ENCODE measurements at places on chromosomes 7 and 10. TPM values are rescaled to one million over a fixed set of nuclear protein-coding genes. Genes with fewer than 3 reads are reported as not detected.
A peak's percentile ranks its signal among the peaks of the same experiment; 100 is the strongest.

GRCh38 chr7:120774481-120774880 is 83.5 kb downstream of the TSPAN12 start:
- DNase-seq: no peak

DNA sequence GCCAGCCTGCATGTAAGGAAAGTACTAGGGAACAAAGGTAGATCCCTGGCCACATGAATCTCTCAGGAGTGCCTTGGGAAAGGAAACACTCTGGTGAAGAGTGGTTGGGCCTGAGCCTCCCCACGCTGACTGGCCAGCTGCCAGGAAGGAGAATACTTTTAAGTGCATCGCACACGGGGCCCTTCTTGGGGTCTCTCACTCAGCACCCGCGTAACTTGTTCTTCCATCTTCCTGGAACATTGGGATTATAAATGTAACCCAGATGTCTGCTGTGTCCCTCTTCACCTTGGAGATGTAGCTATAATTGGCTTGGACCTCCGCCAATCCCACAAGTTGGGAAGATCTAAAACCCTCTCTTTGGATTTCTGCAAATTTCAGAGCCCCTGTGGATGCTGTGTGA is 4.4 kb upstream of the GLI3 start:
- no peak for DNase-seq

- DNase-seq: no peak
Measured at GRCh38 chr10:75773231-75773780, 341.9 kb downstream of the LRMDA start.

DNA sequence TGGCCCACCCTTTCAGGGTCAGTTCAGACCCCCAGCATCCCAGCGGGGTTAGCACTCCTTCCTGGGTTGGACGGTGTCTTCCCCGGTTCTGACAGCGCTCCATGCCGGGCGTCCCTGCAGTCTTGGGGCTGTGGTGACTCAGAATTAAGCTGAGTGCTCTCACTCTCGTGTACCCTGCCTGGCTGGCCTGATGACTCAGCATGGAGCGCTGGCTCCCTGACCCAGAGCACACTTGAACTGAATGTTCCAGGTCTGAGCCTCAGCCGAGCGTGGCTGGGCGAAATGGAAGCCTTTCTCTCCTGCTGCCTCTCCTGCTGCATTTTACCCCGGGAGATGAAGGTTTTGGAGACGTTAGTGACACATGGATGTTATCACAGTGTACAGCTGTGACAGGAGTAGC is 7.1 kb downstream of the BAG3 start:
- DNase-seq: no peak

DNA sequence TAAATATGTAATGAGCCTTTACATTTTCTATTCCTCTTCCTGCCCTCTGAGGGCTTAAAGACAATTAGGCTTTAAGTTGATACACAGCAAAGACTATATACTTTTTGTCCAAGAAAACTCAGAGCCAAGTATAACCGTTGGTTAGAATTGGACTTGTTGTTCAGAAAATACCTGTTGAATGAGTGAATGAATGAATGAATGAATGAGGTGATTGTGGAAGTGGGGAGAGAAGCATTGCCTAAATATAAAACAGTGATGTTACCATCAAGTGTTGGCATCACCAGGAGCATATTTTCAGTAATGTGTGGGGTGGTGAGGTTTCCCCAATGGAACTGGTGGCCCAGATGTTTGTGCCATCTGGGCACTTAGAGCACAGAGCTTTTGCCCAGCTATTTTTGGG is 106.9 kb downstream of the AOAH start:
- no peak for DNase-seq

- DNase-seq: no peak
Measured at GRCh38 chr7:55534262-55534915, 37.9 kb downstream of the VOPP1 start.

- DNase-seq: peak; percentile 69
Measured at GRCh38 chr10:110919971-110920881, 822 bp downstream of the SHOC2 start.

Gene ZNF467
- total RNA-seq: 16.7 TPM

Gene TFEC
- 0.62 TPM for total RNA-seq

Data from type B pancreatic cell (in vitro differentiated cells).